ENCODE measurements at places on chromosomes 2 and 18.

GRCh38 chr2:235054919-235055318 lies 103.1 kb downstream of the SH3BP4 start:
- no peak for DNase-seq

- DNase-seq, result no peak
Observed at GRCh38 chr2:191947235-191947634, 100.3 kb upstream of the CAVIN2 start.

DNA sequence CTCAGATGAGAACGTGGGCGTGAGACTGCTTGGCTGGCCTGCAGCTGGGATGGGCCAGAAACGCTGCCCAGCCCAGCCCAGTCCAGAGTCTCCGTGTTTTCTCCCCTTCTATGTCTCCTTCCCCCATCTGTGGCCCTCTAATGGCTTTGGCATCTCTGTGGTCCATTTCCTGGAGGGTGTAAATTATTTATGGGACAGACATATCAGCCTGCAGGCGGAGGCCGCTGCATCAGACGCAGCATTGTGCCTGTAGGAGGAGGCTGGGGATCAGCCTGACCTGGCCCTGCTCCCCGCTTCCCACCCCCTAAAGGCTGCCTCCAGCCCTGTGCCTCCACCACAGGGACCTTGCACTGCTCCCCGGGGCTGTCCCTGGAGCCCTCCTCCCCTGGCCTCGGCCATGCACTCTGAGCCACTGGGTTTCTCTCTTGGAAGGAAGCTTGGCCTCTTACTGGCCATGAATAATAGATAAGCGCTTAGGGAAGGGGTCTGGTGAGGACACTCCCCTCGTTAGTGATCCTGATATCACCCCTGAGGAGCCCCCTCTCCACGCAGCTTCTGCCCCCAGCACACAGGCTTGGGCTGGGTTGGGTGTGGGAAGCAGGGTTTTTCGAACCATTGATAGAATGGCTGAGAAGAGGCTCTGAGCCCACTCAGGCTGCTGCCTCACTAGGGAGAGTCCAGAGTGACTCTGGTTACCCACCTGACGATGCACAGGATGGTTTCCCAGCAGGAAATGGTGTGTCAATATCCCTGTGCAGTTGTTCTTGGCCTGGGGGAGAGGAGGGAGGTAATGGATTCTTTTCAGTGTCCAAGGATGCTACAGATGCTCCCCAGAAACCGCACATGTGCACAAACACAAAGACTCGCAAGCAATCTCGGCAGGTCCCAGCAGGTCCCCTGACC lies 185.5 kb downstream of the MYCN start:
- no peak for DNase-seq

DNA sequence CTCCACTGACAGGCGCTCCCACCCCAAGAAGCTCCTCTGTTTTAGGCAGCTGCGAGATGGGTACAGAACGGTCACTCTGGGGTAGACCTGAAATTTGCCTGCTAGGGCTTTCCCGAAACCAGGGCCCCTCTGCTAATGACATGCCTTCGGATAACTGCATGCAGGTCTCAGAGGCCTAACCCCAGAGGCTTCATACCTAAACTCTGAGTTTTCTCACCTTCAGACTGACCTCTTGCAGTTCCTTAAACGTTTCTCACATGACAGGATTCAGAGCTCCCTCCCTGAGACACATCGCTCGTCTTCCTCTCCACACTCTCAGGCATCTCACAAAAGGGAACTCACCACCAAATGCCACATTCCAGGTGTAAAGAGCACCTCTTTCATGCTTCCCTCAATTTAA lies 11.3 kb upstream of the KLHL29 start:
- DNase-seq, result no peak

- DNase-seq, result peak; percentile 18
Observed at GRCh38 chr2:241546771-241547498, 11.6 kb upstream of the BOK start.

- DNase-seq, result no peak
Observed at GRCh38 chr2:120224735-120225548, 1.7 kb upstream of the TMEM185B start.

All from fibroblast of the conjunctiva (primary cell).